ENCODE measurements at places on chromosomes 11 and 22.

DNA sequence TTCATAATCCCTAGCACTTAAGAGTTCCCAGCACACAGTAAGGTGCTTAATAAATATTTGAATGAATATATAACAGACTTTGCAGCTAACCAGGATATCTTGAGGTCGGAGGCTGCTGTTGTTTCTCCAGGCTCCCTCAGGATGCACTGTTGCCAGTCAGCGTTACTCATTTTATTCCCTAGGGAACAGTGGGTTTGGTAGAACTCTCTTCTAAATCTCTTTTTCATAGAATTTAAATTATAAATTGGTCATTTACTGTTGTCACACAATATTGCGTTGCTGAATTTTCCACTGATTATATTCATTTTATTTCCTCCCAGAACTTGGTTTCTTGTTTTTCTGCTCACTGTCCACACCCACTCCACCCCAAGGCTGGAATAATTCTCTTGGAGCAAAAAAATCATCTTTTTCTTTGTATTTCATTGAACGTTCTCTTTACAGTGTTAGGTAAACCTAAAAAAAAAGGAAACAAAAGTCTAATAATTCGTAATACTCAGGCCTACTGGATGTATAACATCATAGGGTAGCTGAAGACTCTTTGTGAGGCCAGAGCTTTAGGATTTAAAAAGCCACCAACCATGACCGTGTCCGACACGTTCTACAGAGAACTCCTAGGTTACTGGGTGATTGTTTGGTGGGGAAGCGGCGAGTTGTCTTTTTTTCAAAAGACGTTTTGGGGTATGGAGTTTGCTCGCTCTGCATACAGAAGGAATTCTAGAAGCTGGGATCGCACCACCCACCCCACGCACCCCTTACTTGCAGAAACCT is 766 bp upstream of the CAPRIN1 start:
- DNase-seq = no peak

DNA sequence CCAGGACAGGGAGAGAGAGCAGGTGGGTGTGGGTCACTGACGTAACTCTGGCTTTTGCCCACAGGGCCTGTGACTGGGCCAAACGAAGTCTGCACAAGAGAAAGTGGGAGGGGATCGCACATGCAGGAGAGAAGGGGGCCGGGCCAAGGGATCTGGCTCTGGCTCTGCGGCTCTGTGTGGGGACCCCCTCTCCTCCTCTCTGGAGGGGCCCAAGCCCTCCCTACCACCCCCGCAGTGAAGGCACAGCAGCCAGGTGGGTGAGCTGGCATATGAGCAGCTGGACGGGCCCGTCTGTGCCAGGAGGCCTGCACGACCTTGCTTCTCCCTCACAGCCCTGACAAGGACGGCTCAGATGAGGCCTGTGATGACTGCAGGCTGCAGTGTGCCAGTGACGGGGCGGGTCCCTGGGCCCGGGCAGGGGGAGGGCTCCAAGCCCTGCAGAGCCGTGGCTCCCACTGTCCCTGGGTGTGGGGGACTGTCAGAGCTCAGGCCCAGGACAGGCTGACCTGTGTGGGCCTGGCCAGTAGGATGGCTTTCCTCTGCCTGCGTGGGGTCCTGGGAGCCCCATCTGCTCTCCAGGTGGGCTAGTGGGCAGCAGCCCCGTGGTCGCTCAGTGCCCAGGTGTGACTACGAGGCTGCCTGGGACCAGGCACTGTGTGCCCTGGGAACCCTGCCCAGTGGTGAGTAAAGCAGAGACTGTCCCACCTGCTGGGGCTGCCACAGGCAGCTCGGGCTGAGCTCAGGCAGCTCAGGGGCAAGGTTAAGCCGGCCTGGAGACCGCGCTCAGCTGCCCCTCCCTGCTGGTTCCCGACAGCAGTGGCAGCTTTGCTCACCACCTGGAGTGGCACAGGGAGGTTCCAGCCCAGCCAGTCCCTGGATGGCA is 22.2 kb downstream of the MRGPRG start:
- DNase-seq = no peak

- DNase-seq = no peak
Measured at GRCh38 chr11:114326151-114326550, 30.0 kb downstream of the NNMT start.

DNA sequence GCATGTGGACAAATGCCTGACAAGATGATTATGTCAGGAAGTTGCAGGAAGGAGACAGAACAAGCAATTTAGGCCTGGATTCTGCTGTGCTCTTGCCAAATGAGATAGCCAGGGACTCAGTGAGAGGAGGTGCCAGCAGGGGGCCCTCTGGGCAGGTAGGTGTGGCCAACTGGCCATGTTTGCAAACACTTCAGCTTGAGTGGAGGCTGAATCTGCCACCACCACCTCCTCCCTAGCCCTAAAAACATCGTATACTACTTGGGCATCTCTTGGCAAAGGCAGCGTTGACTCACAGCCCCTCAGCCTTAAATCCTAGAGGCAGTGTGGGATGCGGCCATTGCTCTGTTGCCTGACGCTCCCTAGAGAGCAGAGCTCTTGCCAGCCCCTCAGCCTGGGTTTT is 95.1 kb upstream of the PLET1 start:
- no peak for DNase-seq

GRCh38 chr11:117282956-117283355 is 8.2 kb upstream of the BACE1-AS start:
- DNase-seq = no peak

GRCh38 chr11:112797092-112797491 is 164.1 kb upstream of the NCAM1 start:
- DNase-seq = no peak

GRCh38 chr11:68354148-68354872 is 41.9 kb downstream of the LRP5 start:
- DNase-seq = no peak

GRCh38 chr11:114316980-114317786 is 21.0 kb downstream of the NNMT start:
- DNase-seq = no peak

- DNase-seq = no peak
Measured at GRCh38 chr22:44051961-44052360, 27.9 kb downstream of the PARVB start.

All from esophagus squamous epithelium (tissue), 5 donors.